Mesenchymal stem cell (in vitro differentiated cells and primary cell): ENCODE measurements at places on chromosomes 13 and 19.

GRCh38 chr13:34129436-34129835 is 311.5 kb downstream of the RFC3 start:
- no peak for DNase-seq

DNA sequence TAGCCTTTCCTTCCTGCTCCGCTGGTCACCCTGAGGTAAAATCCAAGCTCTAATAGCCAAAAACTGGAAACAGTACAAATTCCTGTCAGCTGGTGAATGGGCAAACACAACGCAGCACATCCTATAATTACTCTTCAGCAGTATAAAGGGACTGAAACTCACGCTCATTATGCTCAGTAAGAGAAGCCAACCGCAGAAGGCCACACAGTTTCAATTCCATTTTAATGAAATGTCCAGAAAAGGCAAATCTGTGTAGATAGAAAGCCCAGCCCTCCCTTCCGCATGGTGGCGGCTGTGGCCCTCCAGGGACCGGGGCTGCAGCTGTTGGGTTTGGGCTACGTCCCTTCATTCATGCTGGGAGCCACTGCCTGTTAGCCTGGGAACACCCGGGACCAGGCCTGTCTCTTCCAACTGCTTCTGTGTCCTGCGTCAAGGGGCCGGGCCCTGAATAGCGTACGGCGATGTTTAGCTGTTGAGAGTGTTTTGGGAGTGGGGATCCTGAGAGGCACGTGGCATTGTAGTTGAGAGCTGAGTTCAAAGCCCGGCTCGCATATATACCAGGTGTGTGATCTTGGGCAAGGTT is 23.5 kb downstream of the NKPD1 start:
- DNase-seq: no peak

DNA sequence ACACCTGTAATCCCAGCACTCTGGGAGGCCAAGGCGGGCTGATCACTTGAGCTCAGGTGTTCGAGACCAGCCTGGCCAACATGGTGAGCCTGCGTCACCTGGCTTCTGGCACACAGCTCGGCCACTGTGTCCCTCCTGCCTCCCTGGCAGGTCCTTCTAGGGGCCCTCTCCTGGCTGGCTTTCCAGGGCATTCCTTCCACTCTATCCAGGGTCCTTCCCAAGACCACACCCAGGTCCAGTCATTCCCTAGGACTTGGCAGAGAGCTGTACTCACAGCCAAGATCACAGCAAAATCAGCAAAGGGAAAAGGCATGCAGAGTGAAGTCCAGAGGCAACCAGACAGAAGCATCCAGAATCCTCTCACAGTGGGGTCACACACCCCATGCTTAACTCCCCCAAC is 9.7 kb upstream of the HSH2D start:
- no peak for DNase-seq

- no peak for DNase-seq
Observed at GRCh38 chr19:6225232-6225865, 54.4 kb downstream of the MLLT1 start.

- DNase-seq: peak; percentile 12
Observed at GRCh38 chr19:33767898-33768413, 28.7 kb upstream of the KCTD15 start.
